ENCODE measurements at places on chromosomes 1 and 21.

GRCh38 chr1:154862907-154863306 is 7.2 kb downstream of the KCNN3 start:
- DNase-seq, result no peak

DNA sequence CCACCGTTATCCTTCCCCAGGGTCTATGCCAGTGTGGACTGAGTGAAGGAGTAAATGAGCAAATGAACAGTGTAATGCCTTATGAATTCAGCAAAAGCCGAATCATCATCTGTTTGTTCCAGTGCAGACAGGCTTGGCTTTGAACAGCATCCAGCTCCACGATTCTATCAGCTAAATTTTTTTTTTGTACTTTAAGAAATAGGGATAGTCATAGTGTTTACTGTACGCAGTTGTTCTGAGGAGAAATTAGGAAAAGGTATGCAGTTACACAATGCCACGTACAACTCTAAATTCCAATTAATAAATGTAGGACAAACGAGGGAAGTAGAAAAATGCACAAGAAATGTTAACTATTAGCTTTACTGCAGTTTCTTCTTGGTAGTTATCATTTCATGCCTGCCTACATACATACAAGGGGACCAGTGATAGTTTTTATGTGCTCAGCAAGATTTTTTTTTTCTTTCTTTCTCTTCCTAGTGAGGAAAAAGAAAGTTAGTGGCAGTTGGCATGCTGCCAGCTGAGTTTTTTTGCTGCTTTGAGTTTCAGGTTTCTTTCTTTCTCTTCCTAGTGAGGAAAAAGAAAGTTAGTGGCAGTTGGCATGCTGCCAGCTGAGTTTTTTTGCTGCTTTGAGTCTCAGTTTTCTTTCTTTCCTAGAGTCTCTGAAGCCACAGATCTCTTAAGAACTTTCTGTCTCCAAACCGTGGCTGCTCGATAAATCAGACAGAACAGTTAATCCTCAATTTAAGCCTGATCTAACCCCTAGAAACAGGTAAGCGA is at the start of gene IFI44L:
Gene IFI44L, plus strand, starts transcription at position 646 of the 777 bp plus-strand sequence. CDS start 7,468 bp downstream, outside the sequence.
- DNase-seq, result no peak

- no peak for DNase-seq
These were observed 40.2 kb downstream of the GFI1 start for GRCh38 chr1:92446546-92446945.

- no peak for DNase-seq
These were observed 21.2 kb upstream of the CHI3L1 start for GRCh38 chr1:203207751-203208150.

GRCh38 chr21:46269466-46269865 is 15.9 kb downstream of the MCM3AP start:
- DNase-seq, result no peak

DNA sequence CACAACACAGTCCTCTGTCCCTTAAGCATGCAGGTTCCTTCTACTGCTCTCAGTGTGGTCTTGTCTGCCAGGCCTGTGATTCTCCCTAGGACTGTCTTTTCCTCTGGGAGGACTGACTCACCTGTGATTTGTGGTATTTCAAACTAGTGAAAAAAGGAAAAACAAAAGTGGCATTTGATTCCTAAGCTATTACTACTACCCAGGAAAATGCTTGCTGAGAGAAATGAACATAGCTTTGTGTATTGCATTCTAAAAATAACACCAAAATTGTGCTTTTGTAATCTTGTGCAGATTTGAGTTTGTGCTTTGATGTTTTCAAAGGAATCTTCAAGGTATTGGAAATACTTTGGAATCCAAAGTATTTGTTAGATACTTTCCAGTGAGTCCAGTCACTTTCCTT is 57.0 kb downstream of the GPR161 start:
- no peak for DNase-seq

- no peak for DNase-seq
These were observed 35.7 kb downstream of the PTGFRN start for GRCh38 chr1:116945421-116945820.

GRCh38 chr1:179973198-179974110 is 18.8 kb downstream of the CEP350 start:
- DNase-seq, result peak; percentile 14

DNA sequence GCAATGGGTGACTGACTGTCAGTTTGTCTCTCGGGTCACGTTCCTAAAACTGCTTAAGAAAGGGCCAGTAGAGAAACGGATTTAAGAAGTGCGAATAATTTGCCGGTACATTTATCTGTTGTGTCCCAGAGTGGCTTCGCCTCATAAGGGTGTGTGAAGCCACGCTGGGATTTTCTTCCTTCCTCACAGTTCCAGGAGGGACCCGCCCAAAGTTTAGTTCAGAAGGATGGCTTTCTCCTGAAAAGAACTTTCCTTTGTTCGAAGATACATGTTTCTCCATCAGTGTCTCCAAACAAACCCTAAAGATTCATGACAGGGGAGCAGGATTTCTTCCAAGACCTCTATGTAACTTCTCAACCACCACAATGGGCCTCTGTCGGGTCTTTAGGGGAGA is 49.8 kb downstream of the ADAMTS1 start:
- DNase-seq, result no peak

- DNase-seq, result peak; percentile 24
These were observed 378.9 kb downstream of the KCNH1 start for GRCh38 chr1:210754878-210755665.

DNA sequence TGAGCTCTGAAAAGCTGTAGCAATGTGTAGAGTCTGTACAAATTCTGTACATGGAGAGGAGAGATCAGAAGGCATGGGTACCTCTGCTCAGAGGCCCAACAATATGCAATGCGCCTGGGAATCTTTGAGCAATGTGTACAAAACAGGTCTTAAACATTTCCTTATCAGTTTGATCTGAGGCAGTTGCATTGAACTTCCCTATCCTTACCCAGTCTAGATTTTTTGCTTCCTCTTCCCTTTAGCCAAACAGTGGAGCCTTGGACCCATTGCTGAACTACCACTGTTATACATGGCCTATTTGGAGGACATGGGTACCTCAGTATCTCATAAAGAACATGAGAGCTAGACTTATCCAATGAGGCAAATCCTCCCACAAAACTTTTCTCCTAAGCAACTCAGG is 12.6 kb upstream of the MNDA start:
- no peak for DNase-seq

DNA sequence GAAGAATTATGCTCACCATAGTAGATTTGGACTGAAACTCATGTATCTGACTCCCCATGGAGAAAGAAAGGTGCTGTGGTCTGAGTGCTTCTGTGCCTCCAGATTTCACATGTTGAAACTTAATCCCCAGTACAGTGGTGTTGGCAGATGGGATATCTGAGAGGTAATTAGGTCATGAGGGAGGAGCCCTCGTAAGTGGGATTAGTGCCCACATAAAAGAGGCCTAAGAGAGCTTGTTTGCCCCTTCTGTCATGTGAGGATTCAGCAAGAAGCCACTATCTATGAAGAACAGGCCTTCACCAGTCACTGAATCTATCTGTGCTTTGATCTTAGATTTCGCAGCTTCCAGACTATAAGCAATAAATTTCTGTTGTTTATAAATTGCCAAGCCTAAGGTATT is 150.1 kb downstream of the PLPP3 start:
- no peak for DNase-seq

DNA sequence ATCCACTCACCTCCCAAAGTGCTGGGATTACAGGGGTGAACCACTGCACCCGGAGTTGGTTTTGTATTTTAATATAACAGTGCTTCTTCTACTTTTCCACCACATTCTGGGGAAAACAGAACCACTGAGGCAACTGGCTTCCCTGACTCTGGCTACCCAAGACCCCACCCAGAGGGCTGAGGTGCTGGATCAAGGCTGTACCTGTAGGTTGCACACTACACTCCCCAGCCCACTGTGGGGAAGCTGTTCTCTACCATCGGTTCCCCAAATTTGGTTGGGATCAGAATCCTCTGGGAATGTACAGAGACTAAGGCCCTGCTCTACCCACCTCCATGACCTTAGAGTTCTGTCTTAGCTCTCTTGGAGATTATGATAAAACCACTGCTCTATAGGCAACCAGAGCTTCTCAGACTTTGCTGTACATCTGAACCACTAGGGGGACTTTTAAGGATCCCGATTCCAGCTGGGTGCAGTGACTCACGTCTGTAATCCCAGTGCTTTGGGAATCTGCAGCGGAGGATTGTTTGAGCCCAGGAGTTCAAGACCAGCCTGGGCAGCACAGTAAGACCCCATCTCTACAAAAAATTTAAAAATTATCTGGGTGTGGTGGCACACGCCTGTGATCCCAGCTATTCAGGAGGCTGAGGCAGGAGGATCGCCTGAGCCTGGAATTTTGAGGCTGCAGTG is 51.6 kb downstream of the GNG4 start:
- no peak for DNase-seq

DNA sequence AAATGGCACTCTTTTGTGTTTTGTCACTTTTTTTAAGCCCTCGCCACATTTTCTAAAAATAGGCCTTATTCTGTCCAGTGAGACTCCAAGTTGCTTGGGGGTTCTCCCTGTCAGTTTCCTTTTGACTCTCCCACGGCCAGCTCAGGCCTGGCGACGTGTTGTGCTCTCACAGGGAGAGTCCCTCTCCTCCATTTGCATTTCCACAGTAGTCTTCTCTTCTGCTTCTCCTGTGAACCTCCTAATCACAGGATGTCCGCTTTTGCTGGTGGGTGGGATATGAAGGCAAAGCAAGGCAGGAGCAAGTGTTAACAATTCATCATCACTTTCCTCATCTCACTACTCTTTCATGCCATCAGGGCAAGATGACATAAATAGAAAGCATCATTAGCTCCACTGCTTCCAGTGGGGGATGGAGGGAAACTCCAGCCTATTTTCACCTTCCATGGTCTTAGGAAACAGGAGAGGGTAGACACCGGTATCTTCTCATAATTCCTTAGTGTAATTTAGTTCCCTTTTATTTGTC is 99.8 kb downstream of the INTS7 start:
- DNase-seq, result no peak

DNA sequence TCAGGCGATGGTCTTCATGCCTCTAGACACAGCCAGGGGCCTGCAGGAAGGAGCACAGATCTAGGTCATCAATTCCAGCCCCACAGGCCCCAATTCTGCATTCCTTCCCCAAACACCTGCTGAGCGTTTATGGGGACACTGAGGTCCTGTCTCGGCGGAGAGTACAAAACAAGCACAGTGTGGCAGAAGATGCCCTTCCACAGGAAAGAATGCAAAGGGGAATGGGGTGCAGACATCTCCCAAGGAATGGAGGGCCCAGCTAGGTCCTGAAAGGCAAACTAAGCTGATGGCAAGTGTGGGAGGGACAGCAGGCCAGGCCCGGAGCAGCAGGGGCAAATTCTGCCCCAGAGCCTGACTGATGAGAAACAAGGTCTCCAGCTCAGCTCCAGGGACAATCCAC is 3.5 kb upstream of the S100A8 start:
- DNase-seq, result no peak

- no peak for DNase-seq
These were observed 13.2 kb downstream of the BLZF1 start for GRCh38 chr1:169381162-169381561.

DNA sequence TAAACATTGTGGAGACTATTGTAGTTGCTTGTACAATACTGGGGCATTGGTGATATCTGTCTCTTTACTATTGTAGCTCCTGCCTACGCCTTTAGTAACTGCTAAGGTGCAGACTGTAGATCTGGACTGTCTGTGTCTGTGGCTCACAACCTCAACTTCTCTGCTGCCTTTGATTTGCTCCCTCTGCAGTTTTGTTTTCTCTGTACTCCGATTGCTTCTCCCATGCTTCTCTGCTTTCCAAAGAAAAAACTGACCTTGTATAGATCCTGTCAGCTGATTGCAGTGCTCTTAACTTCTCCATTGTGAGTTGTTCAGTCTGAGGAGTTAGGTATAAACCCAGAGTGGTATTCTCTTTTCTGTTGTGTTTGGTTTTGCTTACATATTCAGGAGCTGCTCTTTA is 15.3 kb downstream of the MAGI3 start:
- no peak for DNase-seq

DNA sequence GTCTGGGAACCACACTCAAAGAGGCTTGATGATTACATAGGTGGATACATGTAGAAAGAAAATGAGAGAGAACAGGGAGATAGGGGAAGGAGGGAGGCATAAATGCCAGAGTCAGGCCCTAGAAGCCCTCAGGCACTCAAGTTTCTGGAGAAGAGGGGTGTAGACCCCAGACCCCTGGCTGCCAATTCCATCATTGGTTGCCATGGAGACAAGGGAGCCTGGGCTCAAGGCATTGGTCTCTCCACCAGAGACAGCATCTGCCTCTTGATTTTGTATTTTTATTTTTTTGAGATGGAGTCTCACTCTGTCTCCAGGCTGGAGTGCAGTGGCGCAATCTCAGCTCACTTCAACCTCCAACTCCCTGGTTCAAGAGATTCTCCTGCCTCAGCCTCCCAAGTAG is 114.3 kb upstream of the GRIK3 start:
- no peak for DNase-seq

DNA sequence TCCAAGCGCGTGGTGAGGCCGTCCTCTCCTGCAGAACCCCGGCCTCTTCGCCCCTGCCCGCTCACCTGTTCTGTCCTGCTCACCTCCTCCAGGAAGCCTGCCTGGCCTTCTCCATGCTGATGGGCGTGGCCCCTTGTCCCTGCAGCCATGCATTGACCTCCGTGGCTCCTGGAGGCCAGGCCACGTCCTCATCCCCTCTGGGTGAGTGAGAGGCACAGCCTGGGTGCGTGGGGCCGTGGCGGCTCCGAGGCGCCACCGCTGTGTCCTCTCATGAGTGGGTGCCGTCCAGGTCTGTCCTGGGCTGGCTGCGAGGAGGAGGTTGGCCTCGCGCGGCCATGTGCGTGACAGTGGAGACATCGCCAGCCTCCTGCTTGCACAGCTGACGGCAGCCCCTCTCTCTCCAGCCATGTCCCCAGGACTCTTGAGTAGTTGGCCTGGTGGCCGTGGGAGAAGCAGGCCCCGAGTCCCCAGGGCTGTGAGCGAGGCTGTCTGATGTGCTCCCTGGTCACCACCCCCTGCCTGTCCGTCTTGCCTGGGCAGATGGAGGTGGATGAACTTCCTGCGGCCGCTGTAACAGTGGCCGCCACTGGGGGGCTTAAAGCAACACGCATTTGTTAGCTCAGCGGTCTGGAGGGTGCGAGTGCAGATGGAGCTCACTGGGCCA is 58.1 kb downstream of the PRKCZ start:
- DNase-seq, result no peak

DNA sequence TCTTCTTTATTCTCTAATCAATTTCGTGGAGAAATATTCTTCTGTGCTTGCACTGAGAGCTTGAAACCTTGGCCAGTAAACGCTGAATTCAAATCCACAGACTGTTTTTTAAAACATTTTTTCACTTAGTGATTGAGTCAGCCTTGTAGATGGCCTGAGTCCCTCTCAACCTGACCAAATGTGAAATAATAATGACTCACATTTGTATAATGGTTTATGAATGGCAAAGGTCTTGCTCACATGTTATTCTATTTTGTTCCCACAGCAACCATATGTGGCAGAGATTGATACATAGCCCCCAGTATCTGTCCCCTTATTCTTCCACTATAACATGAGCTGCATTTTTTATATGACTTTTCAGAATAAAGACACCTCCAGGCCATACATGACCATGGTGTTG is 47.8 kb upstream of the CCDC190 start:
- DNase-seq, result no peak

DNA sequence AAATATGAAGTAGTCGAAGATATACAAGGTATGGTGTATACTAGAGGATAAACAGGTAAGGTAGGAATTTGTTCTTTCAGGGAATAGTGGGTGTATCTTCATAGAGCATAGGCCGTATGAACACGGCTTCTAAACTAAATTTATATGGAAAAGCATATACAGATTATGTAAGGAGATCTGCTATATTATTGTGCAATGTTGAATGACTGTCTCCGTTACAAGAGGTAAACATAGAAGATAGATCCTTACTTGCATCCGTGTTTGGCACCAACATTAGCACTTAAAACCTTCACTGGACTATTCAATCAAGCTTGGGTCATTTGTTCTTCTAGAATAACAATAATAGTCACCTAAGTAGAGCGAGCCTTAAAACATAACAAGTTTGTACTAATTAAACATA is 45.9 kb downstream of the CLEC20A start:
- DNase-seq, result no peak
